ENCODE measurements at places on chromosomes 2 and 18.

- no peak for DNase-seq
These were observed 133.8 kb downstream of the ARL4C start for GRCh38 chr2:234363011-234363487.

DNA sequence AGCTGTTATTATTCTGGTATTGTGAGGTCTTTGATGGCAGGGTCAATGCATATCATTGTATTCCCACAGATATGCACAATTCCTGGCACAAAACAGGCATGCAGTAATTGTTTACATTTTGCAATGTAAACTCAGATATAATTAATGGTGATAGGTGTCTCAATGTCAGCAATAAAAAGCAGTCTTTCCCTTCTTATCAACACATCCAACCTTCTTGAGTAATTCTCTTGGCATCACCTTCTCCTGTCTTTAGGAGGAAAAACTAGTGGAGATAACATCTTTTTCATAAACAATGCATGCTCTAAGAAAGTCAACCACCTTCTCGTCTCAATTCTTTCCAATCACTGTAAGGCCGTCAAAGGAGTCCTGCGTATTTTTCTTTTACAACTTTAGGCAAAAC is 313.3 kb upstream of the GULP1 start:
- DNase-seq = no peak

GRCh38 chr2:28333606-28334526 is 58.8 kb upstream of the FOSL2 start:
- no peak for DNase-seq

GRCh38 chr2:65413106-65413505 is 19.3 kb downstream of the SPRED2 start:
- DNase-seq = no peak

DNA sequence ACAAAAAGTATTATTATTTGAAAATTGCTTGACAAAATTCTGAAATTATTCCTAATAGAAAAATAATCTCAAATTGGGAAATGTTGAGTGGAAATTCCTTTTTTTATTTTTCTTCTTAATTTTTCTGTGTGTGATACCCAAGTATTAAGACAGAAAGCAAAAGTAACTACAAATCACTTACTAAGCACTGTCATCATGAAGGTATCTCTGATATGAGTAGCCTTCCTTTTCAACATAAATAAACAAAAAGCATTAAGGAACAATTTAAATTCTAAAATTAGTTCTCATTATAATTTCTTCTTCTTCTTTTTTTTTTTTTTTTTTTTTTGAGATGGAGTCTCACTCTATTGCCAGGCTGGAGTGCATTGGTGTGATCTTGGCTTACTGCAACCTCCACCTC is 174.2 kb upstream of the RBMS1 start:
- DNase-seq = no peak

DNA sequence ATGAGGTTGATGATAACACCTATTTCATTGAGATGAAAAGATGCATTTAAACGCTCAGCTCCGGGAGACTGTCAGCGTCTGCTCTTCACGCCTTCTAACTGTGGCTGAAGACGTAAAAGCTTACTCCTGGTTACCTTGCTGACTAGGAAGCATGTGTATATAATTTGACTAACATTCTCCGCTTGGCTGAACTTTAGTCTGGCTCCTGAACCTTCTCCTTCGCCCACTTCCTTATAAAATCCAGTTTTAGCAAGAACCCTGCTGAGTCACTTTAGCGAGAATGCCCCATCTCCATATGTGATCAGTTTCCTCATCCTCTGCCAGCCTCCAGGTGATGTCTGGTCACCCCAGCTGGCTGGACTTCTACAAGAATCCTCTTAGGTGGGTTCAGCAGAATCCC is 12.7 kb upstream of the CREG2 start:
- no peak for DNase-seq

DNA sequence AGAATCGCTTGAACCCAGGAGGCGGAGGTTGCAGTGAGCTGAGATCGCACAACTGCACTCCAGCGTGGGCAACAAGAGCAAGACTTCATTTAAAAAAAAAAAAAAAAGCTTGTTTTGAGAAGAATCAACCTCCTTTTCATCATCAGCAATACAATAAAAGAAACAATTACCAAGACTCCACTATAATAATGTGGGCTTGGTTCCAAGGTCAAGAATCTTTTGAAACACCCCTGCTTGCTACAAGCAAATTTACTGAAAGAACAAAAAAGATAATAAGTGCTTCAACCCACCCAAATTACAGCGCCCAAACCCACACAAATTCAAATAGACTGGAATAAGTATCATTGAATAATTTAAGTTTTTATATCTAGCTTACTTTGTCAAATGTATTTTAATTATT is 33.6 kb upstream of the MAPRE3 start:
- DNase-seq = no peak

DNA sequence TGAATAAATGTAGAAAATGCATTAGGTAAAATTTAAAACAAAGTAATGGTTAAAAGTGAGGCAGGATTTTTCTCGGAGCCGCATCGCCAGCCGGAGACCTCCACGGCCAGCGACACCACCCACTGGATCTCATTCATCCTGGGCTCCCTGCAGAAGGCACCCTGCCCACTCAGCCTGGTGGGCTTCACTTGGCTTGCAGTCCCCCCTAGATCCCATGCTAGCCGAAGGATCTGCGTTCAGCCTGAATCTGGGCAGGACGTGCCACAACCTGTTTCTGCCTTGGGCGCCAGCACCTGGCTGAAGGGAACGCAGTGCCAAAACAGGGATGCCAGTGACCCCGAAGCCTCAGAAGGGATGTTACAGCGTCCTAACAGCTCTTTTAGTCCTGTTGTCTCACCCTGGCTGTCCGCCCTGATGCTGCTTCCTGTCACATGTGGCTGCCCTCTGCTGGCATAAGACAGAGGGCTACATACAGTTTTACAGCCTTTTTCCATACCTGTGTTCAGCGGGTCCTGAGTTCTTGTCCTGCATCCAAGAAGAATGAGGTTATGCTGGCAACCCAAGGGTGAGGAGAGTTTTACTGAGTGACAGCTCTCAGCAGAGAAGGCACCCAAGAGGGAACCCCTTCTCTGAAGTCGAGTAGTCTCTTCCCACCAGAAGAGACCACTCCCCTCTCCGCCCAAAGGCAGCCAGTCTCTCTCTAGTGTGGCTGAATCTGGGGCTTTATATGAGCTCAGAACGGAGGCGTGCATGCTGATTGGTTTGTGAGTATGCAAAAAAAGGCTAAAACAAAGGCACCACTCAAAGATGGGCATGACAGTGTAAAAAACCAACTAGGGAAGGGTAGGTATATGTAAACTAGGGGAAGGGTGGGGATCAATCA is 173.1 kb upstream of the GYPC start:
- DNase-seq = no peak

DNA sequence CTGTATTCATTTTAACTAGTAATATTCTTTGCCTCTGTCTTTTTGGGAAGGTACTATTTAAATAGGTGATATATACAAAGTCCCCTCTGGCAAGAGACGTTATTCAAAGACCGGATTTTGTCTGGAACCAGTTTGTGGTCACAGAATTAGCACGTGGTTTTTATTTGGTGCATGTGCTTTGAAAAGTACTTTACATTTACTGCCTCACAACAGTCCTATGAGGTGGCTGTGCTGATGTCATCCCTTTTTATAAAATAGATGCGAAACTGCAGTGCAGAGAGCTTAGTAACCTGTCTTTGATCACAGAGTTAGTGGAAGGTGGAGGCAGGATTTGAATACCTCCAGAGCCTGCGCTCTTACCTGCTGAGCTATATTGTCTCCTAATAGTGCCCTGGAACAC is 4.0 kb downstream of the LPIN1 start:
- no peak for DNase-seq

- no peak for DNase-seq
These were observed 1.2 kb downstream of the CFLAR start for GRCh38 chr2:201116959-201117734.

DNA sequence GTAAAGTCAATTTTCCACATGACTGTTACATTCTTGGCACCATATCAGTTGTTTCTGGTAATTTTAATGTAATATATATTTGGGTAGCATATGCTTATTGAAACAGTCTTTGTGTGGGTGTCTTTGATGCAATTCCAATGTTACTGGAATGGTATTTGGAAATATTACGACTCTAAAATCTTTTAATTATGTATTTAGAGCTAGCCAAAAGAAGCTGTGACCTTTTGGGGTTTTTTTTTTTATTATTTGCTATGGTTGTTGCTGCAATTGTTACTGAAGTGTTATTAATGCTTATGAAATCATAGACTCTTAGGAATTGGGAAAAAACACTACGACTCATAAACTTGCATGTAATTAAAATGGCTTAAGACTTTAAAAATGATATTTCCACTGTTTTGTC is 95.9 kb downstream of the AOX1 start:
- DNase-seq = no peak

DNA sequence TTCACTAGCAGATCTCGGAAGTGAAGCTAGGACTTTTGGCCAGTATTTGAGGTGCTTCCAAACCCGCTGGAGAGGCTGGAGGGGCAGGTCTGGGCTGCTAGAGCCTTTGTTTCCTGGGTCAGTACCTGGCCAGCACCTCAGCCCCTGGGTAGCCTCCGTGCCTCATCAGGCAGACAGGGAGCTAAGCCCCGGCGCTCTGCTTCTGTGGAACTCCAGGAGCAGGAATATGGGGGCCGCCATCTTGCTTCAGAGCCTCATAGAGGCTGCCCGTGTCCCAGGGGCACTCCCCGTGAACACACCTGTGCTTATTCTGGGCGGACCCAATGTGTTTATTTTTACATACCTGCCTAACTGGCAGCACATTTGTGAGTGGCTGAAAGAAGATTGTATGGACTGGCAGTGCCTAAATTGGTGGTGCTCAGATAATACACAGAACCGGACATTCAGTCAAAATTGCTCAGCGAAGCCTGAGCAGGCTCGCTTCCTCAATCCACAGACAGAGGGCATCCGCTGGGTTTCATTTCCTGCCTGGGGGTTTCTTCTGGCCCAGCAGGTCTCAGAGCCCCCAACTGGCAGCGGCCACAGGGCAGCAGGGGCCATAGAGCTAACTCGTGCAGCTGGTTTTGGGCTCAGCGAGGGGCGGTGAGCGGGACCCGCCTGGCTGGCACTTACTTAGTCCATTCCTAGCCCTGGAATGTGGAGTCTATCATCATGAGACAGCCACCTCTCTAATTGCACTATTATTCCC is 176.8 kb upstream of the ALKAL2 start:
- DNase-seq = no peak

DNA sequence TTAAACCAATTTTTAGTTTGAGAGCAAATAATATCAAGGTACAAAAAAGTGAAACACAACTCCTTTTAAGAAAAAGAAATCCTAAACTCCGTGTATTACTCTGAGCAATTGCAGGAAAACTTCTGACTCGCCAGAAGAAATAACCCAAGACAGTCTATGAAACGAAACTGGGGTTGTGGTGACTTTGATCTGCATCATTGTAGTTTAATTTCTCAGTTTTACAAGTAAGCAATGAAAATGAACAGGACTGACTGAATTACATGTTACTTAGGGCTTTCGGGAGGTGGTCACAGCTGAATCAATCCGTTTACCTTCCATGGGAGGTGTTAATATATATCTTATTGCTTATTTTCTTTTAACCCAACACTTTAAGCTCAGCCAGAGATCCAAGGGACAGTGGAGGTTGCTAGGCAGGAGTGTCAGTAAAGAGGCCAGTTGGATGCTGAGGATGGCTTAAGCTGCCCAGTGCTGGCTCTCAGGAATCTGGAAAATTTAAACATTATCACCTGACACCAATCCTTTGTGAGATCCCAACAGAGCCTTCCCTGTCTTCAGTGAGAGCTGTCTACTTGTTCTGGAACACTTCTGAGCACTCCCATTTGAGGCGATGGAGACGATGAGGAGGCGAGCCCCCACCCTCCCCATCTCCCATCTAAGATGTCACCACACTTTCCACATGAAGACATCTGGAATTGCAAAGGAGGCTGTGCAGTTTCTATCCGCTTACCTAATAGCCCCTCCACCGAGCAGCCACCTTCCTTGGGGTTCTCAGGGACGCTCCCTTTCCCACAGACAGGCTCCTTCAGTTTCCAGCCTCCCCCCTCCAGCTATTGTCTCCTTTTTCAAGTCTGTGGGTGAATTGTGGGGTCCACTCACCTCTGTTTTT is 3.6 kb upstream of the RAB31 start:
- DNase-seq = no peak

DNA sequence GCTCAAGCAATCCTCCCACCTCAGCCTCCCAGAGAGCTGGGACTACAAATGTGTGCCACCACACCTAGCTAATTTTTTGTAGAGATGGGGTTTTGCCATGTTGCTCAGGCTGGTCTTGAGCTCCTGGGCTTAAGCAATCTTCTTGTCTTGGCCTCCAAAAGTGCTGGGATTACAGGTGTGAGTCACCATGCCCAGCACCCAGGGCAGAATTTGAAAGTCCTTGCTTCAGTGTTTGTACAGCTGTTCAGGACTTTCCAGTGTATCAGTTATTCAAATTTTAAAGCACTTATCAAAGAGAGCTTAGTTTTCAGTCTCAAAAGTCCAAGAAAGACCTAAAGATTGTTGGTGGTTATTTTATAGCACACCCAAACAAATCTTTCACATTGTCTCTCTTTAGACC is 43.6 kb upstream of the VPS54 start:
- no peak for DNase-seq

- no peak for DNase-seq
These were observed 29.0 kb downstream of the SLC1A4 start for GRCh38 chr2:65018141-65018582.

- DNase-seq = no peak
These were observed 101.6 kb downstream of the GATA6 start for GRCh38 chr18:22271030-22271429.

GRCh38 chr18:52764316-52764715 is 424.3 kb downstream of the DCC start:
- DNase-seq = no peak

DNA sequence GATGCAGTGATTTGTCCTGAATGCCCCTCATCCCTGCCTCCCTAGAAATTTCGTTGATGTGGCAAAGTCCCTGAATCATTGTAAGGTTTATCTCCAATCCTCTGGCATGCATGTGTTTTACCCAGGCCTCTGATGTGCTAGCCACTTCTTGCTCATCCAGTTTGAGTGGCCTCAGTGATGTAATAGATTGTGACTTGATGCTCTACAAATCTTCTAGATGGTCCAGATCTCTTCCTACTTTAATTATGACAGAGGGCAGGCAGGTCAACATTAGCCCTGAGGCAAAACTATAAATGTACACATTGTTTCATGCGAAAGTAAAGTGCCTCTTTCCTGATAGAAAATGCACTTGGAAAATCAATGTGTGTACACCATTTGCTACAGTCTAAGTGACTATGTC is 54.5 kb downstream of the LONRF2 start:
- DNase-seq = no peak

DNA sequence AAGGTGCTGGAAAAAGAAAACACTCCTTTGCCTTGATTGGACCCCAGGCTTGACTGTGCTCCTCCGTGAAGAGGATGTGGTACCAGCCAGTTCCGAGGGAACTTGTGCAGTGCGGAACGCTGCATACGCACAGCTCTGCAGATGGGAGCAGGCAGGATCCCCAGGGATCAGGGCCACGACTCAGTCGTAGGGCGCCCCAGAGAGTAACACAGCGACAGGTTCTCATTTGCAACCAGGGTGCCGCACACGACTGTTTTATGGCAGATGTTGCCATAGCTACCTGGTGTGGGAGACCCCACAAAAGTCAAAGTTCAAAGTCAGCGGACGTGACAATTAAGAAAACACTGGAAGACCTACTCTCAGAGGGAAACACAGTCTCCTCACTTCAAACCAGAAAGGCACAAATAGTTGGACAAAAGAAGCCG is 779 bp downstream of the MALL start:
- DNase-seq = no peak

All from esophagus squamous epithelium (tissue), 5 donors.